ENCODE measurements at places on chromosomes 5 and 9.

DNA sequence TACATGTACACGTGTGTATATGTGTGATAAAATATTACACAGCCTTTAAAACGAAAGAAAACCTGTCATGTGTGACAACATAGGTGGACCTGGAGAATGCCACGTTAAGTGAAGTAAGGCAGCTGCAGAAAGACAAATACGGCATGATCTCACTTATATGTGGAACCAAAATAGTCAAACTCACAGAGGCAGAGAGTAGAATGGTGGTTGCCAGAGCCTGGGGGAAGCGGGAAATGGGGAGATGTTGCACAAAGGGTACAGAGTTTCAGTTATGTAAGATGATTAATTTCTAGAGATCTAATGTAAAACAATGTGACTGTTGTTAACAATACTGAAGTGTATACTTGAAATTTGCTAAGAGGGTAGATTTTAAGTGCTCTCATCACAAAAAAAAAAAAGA, 34.8 kb downstream of the ADAMTS12 start:
- no peak for DNase-seq

- no peak for DNase-seq
These were observed 71.6 kb upstream of the GALNT10 start for GRCh38 chr5:154118893-154119336.

DNA sequence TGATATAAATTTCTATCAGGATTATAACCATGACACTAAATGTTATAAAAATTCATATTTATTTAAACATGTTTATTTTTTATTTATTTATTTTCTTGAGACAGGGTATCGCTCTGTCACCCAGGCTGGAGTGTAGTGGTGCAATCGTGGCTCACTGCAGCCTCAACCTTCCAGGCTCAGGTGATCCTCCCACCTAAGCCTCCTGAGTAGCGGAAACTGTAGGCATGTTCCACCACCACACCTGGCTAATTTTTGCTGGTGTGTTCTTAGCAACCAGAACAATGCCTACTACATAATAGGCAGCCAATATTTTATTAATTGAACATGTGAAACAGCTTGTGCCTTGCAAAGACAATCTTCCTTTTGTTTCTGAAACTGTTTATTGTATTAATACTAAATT, 6.5 kb upstream of the PTBP3 start:
- no peak for DNase-seq

DNA sequence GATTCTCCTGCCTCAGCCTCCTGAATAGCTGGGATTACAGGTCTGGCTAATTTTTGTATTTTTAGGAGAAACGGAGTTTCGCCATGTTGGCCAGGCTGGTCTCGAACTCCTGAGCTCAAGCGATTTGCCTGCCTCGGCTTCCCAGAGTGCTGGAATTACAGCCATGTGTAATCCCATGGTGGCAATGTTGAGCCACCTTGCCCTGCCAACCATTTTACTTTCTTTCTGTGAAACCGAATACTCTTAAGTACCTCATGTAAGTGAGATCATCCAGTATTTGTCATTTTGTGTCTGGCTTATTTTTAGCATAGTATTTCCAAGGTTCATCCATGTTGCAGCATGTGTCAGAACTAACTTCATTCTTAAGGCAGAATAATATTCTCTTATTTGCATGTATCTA, 8.2 kb downstream of the PRRC2B start:
- no peak for DNase-seq

DNA sequence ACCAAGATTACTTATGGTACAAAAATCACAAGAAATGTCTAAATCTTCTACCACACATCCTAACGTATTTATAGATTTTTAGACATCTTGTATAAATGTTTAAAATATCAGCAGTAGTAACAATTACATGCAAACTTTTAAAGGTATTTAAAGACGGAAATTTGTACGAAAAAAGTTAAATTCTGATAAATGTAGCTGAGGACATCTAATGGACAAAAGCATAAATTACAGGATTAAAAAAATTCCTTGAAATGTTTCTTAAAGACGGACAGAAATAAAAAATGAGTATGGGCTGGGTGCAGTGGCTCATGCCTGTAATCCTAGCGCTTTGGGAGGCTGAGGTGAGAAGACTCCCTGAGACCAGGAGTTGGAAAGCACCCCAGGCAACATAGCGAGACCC, 15.8 kb downstream of the ERCC8 start:
- DNase-seq: no peak

Data from esophagus squamous epithelium (tissue), 5 donors.